ENCODE measurements at places on chromosomes 1 and 21.

DNA sequence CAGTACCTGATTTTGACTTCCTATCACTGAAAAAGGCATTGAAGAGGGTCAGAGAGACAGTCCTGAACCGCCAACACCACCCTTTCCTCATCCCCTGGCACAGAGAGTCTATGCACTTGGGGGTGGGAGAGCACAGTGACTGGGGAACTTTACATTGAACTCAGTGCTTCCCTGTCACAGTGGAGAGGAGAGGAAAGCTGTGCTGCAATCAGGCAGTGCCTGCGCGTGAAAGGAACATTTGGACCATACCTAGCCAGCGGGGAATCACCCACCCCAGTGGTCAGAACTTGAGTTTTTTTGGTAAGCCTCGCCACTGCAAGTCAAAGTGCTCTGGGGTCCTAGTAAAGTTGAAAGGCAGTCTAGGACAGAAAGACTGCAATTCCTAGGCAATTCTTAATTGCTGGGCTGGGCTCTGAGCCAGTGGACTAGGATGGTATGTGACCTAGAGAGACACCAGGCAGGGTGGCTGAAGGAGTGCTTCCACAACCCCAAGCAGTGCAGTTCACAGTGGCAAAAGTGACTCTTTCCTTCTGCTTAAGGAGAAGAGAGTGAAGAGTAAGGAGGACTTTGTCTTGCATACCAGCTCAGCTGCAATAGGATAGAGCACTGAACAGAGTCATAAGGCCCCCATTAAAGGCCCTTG, 9.4 kb upstream of the HENMT1 start:
- DNase-seq, result no peak

DNA sequence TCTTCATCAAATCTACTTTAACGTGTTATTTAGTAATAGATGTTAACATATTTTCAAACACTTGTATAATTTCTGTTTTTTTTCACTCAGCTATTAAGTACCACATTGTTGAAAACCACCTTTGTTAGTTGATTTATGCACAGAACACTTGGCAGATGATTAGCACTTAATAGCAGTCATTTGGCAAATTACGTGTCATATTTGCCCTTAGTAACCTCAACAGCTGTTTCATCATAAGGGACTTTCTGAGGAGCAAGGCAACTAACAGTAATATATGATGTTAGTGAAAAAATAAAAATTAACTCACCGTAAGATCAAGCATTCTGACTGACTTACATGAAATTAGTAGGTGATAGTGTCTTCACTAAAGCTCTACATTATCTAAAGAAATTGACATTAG, 186.4 kb downstream of the HMCN1 start:
- no peak for DNase-seq

- DNase-seq, result no peak
Measured at GRCh38 chr1:39205781-39206464, 1.4 kb downstream of the MACF1 start.

GRCh38 chr1:68204977-68205630, 27.2 kb downstream of the WLS start:
- DNase-seq, result no peak

GRCh38 chr1:96346719-96347118, 374.9 kb upstream of the PTBP2 start:
- DNase-seq, result no peak

DNA sequence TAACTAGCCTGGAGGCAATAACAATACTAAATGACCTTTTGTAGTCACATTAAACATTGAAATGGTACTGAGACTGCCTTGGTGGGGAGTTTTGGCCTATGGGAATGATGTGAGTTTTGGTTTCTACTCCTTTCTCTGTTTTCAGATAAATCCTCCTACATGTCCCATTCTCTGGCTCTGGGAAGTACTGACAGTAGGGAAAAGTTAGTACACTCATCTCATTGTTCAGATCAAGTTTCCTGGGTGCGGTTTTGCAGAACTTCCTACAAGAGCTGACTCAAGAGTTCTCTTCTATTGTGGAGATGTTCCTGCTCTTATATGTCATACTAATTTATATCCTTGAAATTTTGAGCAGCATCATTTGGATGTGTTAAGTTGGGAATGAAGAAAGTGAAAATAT, 74.2 kb upstream of the MACF1 start:
- no peak for DNase-seq

- no peak for DNase-seq
Measured at GRCh38 chr1:53638360-53639035, 100.5 kb downstream of the GLIS1 start.

- DNase-seq, result peak; percentile 63
Measured at GRCh38 chr1:209435654-209436566, 147.6 kb upstream of the CAMK1G start.

GRCh38 chr1:37931102-37931360, 15.8 kb downstream of the INPP5B start:
- DNase-seq, result no peak

- no peak for DNase-seq
Measured at GRCh38 chr1:164595212-164595611, 36.2 kb downstream of the PBX1 start.

DNA sequence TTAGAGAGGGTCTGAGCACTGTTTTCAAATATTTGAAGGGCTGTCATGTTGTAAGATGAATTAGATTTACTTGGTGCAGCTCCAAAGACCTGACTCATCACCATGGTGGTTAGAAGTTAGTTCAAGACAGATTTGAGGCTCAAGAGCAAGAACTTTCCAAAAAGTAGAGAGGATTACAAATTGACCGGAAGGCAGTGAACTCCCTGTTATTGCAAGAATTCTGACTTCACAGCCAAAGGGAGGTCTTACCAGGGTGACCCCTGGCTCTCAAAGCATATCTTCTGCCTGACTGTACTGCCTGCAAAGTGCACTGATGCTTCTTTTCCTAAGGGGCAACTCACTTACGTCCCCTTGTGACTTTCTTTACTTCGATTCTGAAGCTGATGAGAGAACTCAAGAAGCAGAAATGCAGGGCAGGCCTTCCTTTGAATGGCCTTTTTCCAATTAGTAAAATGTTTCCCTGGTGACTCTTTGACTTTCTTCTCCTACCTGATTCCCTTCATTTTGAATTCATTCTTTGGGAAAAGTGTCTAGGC, 86.4 kb downstream of the NAV1 start:
- no peak for DNase-seq

DNA sequence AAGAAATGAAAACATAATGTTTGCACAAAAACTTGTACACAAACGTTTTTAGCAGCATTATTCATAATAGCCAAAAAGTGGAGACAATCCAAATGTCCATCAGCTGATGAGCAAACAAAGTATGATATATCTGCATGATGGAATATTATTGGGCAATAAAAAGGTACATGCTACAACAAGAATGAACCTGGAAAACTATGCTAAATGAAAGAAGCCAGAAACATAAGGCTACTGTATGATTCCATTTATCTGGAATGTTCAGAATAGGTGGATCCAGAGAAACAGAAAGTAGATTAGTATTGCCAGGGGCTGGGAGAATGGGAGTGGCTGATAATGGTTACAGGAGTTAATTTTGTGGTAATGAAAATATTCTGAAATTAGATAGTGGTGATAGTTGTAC, 19.0 kb downstream of the FBXO28 start:
- DNase-seq, result no peak

GRCh38 chr21:15247613-15248012, 182.8 kb upstream of the NRIP1 start:
- no peak for DNase-seq

- peak; percentile 19 for DNase-seq
Measured at GRCh38 chr1:218665221-218665620, 320.1 kb downstream of the TGFB2 start.

- DNase-seq, result no peak
Measured at GRCh38 chr1:174324939-174325338, 122.8 kb upstream of the GPR52 start.

- no peak for DNase-seq
Measured at GRCh38 chr1:43272576-43273571, 3.1 kb downstream of the TMEM125 start.

- DNase-seq, result no peak
Measured at GRCh38 chr1:89607586-89608318, 25.2 kb upstream of the LRRC8C start.

DNA sequence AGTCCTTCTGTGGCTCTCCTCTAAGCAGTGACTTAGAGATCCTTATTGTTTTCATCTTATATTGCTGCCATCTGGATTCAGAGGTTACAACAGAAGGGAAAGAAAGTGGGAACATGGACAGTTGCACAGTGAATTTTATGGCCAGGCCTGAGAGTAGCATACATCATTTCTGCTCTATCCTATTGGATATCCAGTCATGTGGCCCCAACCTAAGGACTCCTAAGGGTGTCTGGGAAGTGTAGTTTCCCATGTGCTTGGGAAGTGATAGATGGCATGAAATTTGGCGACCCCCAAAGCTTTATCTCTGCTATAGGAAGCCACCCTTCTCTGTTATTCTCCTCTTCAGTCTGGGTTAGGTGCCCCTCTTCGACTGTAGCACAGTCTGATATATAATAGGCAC, 51.9 kb downstream of the CDC7 start:
- no peak for DNase-seq

DNA sequence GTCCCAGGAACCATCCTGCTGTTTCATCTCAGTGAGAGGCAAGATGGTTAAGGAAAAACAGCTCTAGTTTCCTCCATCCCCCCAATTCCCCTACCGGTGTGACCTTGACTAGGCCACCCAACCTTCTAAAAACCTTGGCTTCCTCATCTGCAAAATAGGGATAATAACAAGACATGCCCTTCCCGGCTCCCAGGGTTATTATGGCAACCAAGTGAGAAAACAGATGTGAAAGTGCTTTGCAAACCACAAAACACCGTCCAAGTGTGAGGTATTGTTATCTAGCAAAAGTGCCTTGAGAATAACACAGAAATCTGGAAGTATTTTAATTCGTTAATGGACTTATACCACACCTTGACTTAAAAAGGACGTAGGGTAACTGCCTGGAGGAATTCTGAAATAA, 62.7 kb downstream of the ITPKB start:
- DNase-seq, result no peak

- DNase-seq, result no peak
Measured at GRCh38 chr1:200794506-200795065, 55.9 kb downstream of the CAMSAP2 start.

DNA sequence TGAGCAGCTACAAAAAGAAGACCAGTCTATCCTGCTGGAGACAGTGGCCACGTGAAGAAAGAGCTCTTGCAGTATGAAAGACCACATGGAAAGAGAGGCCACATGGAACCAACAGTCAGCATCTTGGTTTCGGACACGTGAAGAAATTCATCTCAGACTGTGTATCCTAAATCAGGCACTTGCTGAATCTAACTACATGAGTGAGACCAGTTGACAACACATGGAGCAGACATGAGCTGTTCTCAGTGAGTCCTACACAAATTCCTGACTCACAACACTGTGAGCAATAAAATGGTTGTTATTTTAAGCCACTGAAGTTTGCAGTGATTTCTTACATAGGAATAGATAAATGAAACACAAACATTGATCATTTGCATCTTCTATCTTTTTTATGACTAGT, 2.4 kb upstream of the TAF1A start:
- DNase-seq, result no peak

DNA sequence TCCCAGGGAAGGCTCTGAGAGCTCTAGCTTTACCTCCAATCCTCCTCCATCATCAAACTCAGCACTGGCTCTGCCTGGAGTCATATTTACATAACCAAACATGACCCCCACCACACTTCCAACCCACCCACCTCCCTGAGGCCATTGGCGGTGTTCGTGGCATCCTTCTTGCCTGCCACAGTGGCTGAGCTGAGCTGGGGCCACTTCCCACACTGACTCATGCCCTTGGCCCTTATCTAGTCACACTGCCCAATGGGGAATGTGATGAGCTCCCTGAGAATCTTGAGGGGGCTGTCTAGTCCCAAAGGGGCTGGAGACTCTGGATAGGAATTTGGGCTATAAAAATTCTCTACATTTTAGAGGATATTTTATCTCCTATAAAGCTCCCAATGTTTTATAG, 230.9 kb upstream of the IRF2BP2 start:
- DNase-seq, result no peak

DNA sequence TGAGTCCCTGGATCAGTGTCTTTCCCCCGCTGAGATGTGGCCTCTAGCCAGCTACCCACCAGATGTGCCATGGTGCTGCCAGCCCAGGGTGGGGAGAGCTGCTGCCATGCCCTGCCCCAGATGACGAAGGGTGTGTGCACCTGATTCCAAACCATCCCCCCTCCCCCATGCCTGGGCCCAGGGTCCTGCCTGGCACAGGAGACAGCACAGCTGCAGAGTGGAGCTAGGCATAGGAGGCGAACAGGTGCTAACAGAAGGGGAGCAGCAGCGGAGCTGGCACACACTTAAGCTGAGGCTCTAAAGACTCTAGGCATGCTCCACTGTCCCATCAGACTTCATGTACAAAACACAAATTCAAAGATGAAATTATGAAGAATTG, 9.0 kb upstream of the LDLRAP1 start:
- no peak for DNase-seq

DNA sequence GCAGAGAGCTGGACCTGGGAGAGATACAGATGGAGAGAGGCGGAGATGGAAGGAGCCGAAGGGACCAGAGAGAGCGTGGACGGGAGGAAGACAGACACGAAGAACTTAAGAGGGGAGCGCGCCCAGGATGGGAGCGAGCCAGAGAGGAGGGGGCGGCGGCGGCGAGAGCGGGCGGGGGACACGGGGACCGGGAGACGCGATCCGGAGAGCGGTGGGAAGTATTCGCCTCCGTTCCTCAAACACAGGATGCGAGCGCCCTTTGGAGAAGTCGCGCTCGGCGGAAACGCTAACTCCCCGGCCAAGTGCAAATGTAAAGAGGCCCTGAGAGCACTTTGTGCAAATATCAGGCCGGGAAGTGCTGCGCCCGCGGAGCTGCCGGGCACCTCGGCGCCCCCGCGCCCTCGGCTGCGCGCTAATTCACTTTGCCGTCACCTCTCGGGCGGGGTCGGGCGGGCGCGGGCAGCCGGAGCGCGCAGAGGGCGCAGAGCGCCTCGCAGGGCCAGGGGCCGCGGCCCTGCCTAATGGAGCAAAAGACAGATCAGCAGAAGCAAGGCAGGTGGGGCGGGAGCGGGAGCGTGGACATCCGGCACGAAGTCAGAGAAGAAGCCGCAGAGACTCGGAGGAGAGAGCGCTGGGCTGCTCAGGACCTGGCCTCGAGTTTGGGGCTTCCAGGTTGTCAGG, 281.2 kb downstream of the RRAGC start:
- DNase-seq, result no peak
